Fibroblast of skin of right biceps (primary cell): ENCODE measurements at places on chromosomes 2 and 18.

DNA sequence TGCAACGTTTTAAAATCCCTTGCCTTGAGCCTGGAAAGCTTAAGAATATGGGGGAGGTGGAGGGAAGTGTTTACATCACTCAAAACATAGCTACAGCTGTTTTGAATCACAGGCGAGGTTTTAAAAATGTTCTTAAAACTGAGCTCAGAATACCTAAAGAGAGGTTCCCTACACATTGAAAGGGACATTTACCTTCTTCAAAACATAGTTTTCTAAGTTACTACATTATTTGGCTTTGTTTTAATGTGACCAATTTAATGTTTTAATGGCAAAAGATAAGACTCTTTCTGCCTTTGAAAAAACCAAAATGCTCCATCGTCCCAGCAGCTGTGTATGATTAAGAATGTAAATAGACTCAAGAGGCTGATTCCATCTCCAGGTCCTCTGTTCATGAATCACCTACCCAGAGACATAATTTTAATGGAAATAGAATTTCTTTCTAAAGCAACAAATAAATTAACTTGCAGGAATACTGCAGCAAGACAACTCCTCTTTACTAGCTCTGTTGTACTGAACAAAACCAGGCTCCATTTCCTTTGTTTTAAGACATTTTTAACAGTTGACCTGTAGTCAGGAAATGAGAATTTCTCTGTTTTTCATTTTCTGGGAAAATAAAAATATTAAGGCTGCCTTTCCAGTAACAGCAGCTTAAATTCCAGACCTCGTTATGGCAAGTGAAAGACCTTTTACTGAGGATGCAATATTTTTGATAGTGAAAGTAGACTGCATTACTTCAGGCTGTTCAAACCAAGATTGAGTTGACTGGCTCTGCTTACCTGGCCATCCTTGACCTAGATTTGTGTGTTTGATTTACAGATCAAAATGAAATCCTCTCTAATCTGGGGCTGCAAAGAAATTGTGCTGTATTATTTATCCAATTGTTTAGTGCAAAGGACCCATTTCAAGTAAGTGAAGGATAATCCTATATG is 33.7 kb upstream of the WDR75 start:
- DNase-seq, result peak; percentile 85

DNA sequence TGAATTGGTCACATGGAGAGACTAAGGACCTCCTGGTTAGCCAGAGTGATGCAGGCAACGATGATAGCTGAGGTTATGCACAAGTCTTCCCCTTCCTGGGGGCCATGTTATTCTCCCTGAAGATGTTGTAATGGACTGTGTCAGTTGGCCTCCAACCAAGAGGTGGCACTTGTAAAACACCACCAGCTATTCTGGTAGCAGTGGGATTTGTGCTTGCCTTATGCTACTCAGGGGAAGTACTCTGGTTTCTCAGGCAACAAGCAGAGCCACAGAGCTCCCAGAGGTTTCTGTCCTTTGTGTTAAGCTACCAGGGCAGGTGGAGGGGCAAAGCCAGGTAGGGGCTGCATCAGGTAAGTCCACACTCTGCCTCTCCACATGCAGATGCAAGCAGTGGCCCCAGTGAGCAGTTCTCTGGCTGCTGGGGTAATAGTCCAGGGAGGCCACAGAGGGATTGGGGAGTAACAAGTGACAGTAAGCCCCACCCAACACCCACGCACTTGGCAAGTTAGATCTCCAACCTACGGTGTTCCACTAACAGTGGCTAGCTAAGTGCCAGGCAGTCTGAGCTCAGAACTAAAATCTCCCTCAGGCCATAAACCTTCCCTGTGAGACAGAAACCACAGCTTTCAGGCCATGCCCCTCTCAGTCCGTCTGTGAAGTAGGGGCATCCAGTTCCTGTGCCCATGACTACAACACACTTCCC is 99.7 kb downstream of the RND3 start:
- peak; percentile 14 for DNase-seq

GRCh38 chr2:60899230-60899891 is 18.0 kb downstream of the REL start:
- no peak for DNase-seq

DNA sequence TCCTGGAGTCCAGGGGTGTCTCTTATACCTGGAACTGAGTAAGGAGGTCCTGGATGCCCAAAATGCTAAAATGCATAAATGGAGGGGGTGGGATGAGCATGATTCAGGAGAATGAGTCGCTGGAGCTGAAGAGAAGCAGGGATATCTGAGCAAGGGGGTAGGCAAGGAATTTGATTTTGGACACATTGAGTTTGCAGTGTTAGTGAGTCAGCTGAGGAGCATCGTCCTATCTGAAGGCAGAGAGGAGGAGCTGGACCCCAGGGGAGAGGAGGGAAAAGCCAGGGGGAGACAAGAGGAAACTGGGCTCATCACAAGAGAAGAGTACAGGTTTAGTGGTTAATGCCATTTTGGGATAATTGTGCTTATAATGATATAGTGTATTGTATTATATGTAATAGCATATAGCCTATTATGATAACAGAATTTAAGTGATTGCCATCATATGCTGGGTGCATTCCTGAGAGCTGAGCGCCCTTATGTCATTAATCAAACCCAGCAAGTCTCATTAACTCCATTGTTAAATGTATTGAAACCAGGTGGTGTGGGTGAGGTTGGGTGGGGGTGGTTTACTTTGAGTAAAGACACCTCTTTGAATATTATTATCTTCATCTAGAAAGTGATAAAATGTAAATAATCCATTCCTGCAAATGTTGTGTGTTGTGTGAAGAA is 12.4 kb downstream of the EHD3 start:
- DNase-seq, result peak; percentile 81

DNA sequence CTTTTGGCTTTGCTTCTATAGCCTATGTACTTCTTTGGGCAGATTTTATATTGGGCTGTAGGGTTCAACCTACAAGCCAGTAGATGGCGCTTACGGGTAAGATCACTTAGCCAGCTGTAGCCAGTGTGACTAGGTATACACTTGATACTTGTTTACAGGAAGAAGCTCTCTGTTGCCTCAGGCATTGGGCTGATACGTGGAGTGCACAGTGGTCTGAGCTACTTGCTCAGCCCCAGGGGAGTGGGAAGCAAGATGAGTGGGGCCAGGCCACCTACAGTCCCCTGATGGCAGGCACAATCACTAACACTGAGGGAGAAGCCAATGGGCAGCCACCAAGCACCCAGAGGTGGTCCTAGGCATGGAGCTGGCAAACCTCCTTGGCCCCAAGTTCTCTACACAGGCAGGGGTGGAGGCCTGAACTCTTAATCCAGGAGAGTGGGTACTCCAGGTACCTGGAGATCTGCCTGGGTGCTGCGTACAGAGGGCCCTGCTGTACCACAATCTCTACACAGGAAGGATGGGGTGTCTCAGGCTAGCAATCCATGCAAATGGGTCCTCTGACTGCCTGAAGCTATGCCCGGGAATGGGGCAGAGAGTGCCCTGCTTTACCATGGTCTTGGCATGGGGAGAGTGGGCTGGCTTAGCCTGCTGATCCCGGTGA is 122.2 kb downstream of the NCOA1 start:
- peak; percentile 53 for DNase-seq

DNA sequence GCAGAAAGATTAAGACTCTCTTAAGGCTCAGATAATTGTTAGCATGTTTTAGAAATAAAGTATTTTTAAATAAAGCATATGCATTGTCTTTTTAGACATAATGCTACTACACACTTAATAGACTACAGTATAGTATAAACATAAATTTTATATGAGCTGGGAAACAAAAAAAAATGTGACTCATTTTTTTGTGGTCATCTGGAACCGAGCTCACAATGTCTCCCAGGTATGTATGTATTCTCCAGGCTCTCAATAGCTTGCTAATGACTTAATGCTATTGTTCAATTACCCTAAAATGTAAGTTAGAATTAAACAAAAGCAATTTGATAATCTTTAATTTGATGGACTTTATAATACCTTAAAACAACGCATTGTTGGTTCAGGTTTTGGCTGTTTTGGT is 167.2 kb downstream of the NUP35 start:
- peak; percentile 28 for DNase-seq

DNA sequence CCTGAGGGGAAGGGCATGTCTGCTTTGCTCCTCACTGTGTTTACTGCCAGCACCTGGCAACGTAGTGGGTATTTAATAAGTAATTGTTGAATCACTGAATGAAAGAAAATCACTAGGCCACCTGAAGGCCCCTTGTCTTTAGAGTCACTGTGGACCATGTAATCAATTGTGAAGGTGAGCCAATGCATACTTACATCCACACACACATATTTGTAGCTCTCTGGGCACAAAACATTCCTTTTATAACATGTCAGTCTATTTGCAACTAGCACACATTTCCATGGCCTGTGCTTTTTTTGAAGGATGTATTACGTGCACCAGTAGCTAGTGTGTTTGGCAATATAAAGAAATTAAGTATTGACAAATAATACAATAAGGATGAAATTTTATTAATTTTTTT is 11.2 kb downstream of the ATP8B1 start:
- DNase-seq, result no peak

DNA sequence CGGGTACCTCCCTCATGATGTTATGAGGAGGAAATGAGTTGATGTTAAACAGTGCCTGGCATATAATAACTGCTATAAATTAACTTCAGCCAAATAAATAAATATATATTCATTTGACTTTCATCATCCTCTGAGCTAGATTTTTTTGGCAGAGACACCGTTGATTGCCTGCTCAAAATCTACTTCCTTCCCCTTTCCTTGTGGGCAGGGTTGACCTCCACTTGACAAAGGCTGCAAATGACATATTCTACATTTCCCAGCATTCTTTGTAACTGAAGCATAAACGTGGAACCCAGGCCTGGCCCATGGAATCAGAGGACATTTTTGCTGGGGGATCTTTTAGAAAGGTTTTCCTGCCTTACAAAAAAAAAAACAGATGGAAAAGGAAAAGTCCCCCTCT is 177.8 kb downstream of the TXNL1 start:
- no peak for DNase-seq

- DNase-seq, result no peak
Observed at GRCh38 chr2:21620771-21621170, 497.0 kb downstream of the TDRD15 start.

- DNase-seq, result no peak
Observed at GRCh38 chr2:46512185-46512584, 32.8 kb downstream of the TMEM247 start.

- DNase-seq, result peak; percentile 83
Observed at GRCh38 chr2:157363612-157364101, 38.0 kb upstream of the ERMN start.

- no peak for DNase-seq
Observed at GRCh38 chr2:55810622-55811020, 113.0 kb downstream of the EFEMP1 start.

- no peak for DNase-seq
Observed at GRCh38 chr2:98583816-98584618, 24.3 kb downstream of the COA5 start.

- DNase-seq, result peak; percentile 46
Observed at GRCh38 chr2:9972621-9973479, 21.4 kb downstream of the GRHL1 start.

- DNase-seq, result no peak
Observed at GRCh38 chr2:242034996-242035814, 165.7 kb downstream of the RTP5 start.

DNA sequence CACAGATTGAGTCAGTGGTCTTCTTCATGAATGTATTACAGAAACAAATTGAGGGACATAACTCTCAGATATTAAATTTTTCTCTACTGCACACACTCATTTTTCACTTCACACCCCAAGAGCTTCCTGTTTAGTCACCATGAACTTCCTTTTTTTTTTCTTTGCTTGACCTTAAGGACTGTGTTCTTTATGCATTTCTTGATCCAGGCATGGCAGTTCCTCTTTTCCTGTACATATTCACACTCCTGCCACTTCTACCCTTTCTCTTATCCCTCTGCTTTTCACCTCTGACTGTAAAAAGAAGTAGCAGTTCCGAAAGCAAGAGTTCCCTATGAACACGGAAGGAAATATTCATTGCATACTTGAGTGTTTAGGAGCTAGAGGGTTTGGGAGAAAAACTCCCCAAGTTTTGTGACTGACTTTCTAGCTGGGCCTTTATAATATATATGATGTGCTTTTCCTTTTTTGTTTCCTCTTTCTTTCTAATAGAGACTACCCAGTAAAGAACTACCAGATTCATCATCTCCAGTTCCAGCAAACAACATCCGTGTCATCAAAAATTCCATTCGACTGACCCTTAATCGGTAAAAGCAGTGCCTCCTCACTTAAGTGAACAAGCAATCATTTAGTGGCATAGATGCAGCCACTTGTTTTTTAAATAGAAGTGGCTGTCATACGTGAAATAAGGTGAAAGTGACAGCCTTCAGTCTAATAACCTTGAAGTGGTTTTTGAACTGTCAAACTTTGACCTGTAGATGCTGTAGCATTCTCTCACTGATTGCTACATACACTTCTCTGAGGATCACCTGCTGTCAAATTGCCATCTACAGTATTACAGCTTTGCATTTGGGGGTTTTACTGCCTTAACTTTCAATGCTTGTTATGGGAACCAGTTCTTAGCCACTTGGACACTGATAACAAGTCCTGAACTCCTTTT is 40.8 kb downstream of the PAPOLG start:
- DNase-seq, result no peak

DNA sequence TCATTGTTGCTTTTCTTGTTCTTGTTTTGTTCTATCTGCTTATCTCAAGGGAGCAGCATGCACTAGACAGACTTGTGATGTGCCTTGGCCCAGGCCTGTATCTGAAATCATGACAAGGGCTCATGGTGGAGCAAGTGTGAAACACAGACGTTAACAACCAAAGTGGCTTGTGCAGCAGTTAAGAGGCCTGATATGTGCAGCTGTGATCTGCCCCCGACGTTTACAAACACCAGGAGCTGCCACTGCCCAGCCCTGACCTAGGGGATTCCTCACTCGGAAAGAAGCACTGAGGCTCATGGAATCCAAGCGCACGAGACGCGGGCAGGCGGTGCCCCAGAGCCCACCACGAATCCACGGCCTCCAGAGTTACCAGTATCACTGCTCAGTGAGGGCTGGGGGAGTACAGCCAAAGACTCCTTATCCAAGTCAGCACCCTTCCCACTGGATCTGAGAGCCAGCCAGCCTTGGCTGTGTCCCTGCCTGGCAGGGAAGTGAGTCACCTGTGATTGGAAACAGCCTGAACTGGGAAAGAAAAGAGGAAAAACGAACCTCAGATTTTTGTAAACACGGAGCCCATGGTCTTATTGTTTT is 62.3 kb upstream of the SNTG2 start:
- DNase-seq, result peak; percentile 5

GRCh38 chr2:181552808-181553207 is 95.6 kb downstream of the ITGA4 start:
- DNase-seq, result no peak

DNA sequence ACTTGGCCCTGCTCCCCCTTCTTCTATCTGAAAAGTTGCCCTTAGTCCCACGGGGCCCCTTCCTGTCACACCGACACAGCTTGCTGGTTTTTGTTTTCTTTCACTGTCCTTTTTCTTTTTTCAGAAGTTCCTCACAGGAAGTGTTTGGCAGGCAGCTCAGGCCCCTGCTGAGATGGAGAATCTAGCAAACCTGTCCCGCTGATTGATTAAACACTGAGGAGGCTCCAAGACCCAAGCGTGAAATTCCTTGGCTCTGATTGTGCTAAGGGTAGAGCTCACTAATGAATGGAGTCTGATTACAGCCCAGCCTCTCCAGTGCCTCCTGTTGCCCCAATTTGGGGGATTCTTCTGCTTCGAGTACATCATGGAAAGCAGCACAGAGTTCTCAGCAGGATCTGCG is 365.9 kb upstream of the MEX3C start:
- no peak for DNase-seq

- peak; percentile 36 for DNase-seq
Observed at GRCh38 chr2:20125616-20126015, 74.2 kb upstream of the LAPTM4A start.
